ENCODE measurements at places on chromosomes 12 and 14. TPM values are rescaled to one million over a fixed set of nuclear protein-coding genes. Genes with fewer than 3 reads are reported as not detected.

MYO1H gene
- not detected for total RNA-seq

DBX2 gene
- not detected for total RNA-seq

PRPH gene
- not detected for total RNA-seq

PHC1 gene
- 8.5 TPM for total RNA-seq

CCDC88C gene
- total RNA-seq, result 95.3 TPM

CD163 gene
- not detected for total RNA-seq

TMEM63C gene
- 1.0 TPM for total RNA-seq

MYF5 gene
- not detected for total RNA-seq

SIRT4 gene
- total RNA-seq, result 2.2 TPM

CLEC4C gene
- total RNA-seq, result not detected

FERMT2 gene
- total RNA-seq, result 0.99 TPM

POTEG gene
- not detected for total RNA-seq

TCL1B gene
- total RNA-seq, result not detected

NDRG2 gene
- 1.1 TPM for total RNA-seq

TPH2 gene
- total RNA-seq, result not detected

RNF212B gene
- total RNA-seq, result not detected

CPNE6 gene
- total RNA-seq, result not detected

DPY19L2 gene
- total RNA-seq, result 0.91 TPM

TEX52 gene
- total RNA-seq, result not detected

TMEM132D gene
- not detected for total RNA-seq

TRIM9 gene
- total RNA-seq, result 0.46 TPM

TEX22 gene
- 4.7 TPM for total RNA-seq

CISTR gene
- total RNA-seq, result not detected

RAPGEF3 gene
- 1.8 TPM for total RNA-seq

IGF1 gene
- total RNA-seq, result 1.6 TPM

NELL2 gene
- total RNA-seq, result 10.2 TPM

ASCL1 gene
- not detected for total RNA-seq

EDDM3A gene
- not detected for total RNA-seq

E2F7 gene
- 17.7 TPM for total RNA-seq

SLC17A8 gene
- total RNA-seq, result not detected
